ENCODE measurements at places on chromosomes 5 and 9.

GRCh38 chr9:72721067-72721466 lies 199.7 kb downstream of the TMC1 start:
- DNase-seq: no peak

- no peak for DNase-seq
Measured at GRCh38 chr5:172373680-172374079, 80.6 kb downstream of the SH3PXD2B start.

DNA sequence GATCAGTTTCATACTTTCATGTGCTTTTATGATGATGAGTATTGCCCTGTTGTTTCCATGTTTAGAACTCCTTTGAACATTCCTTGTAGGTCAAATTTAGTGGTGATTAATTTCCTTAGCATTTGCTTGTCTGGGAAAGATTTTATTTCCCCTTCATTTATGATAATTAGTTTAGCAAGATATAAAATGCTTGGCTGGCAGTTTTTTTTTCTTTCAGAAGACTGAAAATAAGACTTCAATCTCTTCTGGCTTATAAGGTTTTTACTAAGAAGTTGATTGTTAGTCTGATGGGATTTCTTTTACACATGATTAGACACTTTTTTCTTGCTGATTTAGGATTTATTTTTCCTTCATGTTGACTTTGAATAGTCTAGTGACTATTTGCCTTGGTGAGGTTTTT lies 238.9 kb upstream of the ADCY2 start:
- no peak for DNase-seq

- DNase-seq: no peak
Measured at GRCh38 chr5:2747363-2748162, 3.9 kb downstream of the IRX2 start.

DNA sequence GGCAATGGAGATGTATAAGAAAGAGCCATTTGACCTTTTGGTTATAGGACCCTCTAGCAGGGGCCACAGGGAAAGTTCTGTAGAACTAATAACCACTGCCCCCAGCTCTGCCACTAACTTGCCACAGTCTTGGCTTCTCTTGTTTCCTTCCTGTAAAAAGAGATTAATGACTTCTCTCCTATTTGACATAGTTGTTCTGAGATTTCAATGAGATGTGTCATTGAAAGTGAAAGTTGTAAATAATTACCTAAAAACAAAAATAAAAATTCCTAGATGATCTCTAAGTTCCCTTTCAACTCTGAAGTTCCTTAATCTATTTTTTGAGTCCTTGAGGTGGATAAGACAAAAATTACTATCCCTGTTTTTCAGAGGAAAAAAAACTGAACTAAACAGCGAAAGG lies 1.4 kb upstream of the KIF12 start:
- no peak for DNase-seq

GRCh38 chr5:112480501-112480900 lies 61.4 kb upstream of the EPB41L4A start:
- no peak for DNase-seq

GRCh38 chr5:39624268-39624886 lies 199.6 kb upstream of the DAB2 start:
- no peak for DNase-seq

GRCh38 chr5:54833590-54833989 lies 151.8 kb downstream of the ESM1 start:
- no peak for DNase-seq

GRCh38 chr5:129902816-129903215 lies 1.4 kb upstream of the CHSY3 start:
- no peak for DNase-seq

GRCh38 chr5:88140396-88140855 lies 128.2 kb downstream of the TMEM161B start:
- DNase-seq: no peak

GRCh38 chr5:476102-476813 lies 33.3 kb downstream of the EXOC3 start:
- no peak for DNase-seq

- no peak for DNase-seq
Measured at GRCh38 chr5:56056875-56057274, 62.1 kb upstream of the IL6ST start.

- DNase-seq: no peak
Measured at GRCh38 chr5:94707359-94707758, 88.9 kb downstream of the SLF1 start.

DNA sequence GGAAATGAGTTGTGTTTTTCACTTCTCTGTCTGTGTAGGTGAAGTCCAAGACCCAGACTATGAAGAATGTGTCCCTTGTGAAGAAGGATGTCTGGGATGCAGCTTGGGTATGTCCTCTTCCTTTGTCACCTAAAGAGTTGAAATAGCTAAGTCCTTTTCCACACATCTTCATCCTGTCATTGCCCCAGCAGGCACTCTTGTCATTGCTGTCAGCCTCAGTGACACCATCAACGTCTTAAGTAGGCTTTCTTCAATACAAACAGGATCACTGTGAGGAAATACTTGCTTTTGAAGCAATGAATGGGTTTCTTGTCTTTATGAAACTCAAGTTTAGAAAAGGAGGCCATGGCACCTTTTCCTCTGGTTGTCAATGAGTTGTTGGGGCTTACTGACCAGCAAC lies 153.6 kb downstream of the RFK start:
- DNase-seq: no peak

DNA sequence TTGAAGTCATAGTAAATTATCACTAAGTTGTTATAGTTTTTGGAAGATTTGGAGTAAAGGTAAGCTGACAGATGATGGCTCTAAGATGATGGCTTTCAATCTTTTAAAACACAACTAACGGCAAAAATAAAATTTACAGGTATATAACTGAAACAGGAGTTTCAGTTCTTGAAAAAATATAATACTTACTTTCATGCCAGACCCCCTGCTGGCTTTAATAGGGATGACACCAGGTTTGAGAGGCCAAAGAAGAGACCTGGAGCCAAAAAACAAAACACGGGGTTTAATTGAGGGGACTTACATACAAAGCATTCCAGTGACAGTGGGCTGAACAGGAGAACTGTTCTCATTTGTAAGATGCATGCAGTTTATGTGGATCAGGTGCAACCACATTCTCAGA lies 301.7 kb upstream of the PCSK5 start:
- DNase-seq: no peak

DNA sequence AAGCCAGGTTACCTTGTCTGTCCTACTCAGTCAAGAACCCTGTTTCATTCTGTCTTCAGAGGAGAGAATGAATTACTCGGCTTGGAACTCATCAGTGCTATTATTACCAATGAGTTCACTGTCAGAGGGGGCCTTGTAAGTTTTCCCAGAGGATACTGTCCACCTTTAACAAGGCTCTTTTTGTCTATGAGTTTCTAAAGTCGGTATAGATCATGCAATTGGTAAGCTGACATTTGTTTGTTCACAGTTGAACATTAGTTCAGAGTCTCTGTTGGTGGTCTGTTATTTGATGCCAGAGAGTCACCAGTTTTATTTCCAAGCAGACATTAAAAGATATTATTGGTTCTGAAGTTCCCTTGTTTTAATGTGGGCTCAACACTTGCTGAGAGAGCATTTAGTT lies 58.1 kb upstream of the DHFR start:
- DNase-seq: no peak

GRCh38 chr5:124230456-124230855 lies 516.0 kb downstream of the ZNF608 start:
- no peak for DNase-seq

DNA sequence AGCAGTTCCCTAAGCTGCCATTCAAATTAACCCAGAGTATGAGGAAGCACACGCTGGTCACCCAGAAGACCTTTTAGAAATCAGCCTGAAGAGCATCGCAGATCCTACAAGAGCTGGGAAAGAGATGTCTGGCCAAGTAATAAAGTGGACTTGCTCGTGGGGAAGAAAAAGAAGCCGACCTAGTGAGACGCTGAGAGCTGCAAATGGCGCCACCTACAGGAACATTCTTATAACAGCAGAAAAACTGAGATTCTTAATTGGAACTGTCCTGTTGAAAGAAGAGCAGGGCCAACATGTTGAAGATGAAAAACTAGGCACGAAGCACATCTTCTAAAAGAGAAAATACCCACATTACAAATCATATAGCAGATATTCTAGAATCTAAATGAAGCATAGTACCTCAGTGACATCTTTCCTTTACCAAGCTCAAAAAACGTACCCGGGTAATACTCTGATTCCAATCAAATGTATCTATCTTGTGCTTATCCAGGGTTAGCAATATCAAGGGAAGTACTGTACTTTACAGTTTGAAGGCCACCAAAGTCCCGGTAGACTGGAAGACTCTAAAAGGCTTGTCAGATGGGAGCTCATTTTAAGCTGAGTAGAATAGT lies 3.9 kb upstream of the GNAQ start:
- DNase-seq: peak; percentile 66

GRCh38 chr5:82674671-82675070 lies 396.5 kb upstream of the RPS23 start:
- DNase-seq: no peak

- no peak for DNase-seq
Measured at GRCh38 chr5:103624035-103624480, 61.5 kb upstream of the NUDT12 start.

GRCh38 chr5:10485142-10485795 lies 43.6 kb downstream of the ROPN1L start:
- no peak for DNase-seq

DNA sequence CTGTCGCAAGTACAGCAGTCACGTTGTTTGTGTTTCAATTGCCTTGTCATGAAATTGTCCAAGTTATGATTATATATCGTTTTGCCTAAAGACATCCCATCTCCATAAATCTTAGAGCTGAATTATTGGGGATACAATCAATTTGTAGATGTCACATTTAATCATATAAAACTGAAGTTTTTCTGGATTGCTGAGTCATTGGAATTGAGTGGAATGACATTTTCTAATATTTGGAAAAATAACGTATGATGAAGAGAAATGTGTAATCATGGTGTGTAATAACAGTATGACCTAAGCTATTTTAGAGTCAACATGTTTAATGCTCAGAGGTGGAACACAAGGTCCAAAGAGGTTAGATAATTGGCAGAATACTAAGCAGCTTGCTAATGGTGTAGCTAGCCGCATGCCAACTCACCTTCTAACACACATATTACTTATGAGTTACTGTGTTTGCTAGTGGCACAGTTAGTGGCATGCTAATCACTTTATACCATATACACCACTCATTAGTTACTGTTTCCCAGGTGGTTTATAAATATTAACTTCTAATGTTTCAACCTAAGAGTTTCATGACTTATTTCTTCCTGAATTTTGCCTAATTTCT lies 473.1 kb upstream of the GRAMD2B start:
- no peak for DNase-seq

- DNase-seq: no peak
Measured at GRCh38 chr5:170636801-170637477, 133.1 kb downstream of the KCNIP1 start.

DNA sequence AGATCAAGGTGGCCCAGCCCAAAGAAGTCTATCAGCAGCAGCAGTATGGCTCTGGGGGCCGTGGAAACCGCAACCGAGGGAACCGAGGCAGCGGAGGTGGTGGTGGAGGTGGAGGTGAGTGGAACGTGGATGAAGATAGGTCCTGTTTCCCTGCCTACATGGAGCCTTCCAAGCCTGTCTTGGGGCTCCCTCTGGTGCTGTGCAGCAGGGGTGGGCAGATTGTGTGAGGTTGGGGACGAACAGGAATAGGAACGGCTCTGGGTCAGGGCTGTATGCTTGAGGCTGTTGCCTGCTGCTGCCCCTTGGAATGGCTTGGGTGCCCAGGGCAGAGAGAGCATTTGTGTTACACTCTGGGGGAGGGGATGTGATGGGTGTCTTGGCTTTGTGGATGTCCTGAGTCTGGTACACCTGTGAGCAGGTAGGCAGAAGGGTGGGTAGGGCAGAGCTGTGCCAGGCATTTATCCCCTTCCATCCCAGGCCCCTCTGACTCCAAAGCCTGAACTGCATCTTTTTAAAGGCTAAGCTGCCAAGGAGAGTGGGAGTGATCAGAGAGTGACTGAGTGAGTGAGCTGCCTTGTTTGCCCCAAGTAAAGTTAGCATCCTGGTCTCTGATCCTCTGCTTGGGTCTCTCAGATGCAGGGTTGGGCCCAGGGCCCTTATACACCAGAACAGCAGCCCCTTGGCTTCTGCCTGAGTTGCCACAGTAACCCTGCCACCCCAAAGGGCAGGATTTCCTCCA lies 5.2 kb downstream of the HNRNPAB start:
- no peak for DNase-seq

GRCh38 chr9:114606597-114607207 lies 4.4 kb upstream of the TMEM268 start:
- DNase-seq: no peak

GRCh38 chr9:68898781-68899439 lies 115.0 kb downstream of the PRKACG start:
- no peak for DNase-seq

DNA sequence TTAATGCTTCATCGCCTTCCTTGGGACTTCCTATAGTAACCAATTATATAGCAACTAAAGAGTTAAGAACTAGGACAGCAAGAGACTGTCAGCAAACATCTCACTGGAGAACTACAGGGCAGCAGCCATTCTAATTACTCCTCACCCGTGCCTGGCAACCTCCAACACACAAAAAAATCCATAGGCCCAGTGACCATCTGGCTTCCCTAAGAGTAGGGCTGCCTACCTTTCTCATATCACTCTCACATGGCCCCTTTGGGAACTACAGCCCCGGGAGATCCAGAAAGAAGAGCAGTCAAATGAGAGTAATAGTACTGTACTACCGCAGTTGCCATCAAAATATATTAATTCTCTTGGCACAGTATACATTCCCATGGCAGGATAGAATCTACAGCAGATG lies 5.7 kb downstream of the DCAF10 start:
- no peak for DNase-seq

DNA sequence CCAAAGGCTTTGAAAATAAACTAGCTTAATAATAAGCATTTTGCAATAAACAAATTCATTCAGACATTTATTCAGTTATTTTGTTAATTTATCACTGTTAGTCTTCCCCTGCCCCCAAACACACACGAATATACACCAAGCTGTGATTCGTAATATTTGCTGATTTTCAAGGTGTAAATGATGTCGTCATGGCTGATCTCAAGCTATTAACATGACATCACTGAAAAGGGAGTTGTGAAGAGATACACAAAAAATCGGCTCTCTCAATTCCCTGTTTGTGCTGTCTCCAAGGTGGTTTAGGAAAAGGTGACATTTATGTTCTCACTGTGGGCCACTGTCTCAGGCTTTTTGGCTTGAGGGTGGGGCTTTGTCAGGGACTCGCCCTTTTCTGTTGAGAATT lies 413.3 kb downstream of the CDH9 start:
- DNase-seq: no peak

DNA sequence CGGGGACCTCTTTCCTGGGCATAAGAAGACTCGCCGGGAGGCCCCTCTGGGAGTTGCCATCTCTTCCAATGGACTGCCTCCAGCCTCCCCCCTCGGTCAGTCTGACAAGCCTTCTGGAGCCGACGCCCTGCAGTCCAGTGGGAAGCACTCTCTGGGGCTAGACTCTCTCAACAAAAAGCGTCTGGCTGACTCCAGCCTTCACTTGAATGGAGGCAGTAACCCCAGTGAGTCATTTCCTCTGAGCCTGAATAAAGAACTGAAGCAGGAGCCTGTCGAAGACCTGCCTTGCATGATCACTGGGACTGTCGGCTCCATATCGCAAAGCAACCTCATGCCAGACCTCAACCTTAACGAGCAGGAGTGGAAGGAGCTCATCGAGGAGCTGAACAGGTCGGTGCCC lies 28.4 kb upstream of the LTC4S start:
- no peak for DNase-seq

- DNase-seq: no peak
Measured at GRCh38 chr9:114501796-114502682, 3.2 kb downstream of the WHRN start.

- no peak for DNase-seq
Measured at GRCh38 chr5:56783261-56783660, 32.1 kb upstream of the MAP3K1 start.

Measured in stimulated activated CD4-positive, alpha-beta T cell treated with anti-CD3 and anti-CD28 coated beads, Interleukin-12 subunit alpha, Interleukin-12 subunit beta, amount 100 ng/mL, for 48 hours (primary cell).